ENCODE measurements at places on chromosomes 7 and 10.

- DNase-seq, result no peak
These were observed 48.2 kb downstream of the EZH2 start for GRCh38 chr7:148835854-148836253.

- no peak for DNase-seq
These were observed 35.8 kb downstream of the PDGFA start for GRCh38 chr7:483656-484355.

DNA sequence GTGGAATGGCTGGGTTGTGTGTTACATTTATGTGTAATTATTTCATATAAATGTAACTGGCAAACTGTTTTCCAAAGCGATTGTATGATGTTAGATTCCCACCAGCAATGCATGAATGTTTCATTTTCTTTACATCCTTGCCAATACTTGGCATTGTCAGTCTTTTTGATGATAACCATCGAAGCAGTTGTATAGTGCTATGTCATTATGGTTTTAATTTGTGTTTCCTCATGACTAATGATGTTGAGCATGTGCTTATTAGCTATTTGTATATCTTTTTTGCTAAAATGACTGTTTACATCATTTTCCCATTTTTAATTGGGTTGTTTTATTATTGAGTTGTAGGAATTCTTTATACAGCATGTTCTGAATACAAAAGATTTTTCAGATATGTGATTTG is 22.3 kb downstream of the AHCYL2 start:
- DNase-seq, result no peak

DNA sequence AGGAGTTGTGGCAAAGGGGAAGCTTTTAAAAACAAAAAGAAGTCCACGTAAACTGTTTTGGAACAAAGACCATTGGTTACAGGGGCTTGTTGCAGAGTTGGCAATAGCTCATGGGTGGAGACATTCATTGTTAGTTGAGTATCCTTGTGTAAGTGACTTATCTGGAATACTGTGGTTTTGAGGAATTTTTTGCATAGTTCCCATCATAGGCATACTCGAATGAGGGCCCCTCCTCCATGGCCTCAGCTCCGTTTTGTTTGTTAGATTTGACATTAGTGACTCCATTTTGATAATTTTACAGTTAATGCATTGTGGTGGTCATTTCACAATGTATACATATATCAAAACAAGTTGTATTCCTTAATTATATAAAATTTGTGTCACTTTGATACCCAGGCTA is 12.8 kb upstream of the SMKR1 start:
- DNase-seq, result no peak

DNA sequence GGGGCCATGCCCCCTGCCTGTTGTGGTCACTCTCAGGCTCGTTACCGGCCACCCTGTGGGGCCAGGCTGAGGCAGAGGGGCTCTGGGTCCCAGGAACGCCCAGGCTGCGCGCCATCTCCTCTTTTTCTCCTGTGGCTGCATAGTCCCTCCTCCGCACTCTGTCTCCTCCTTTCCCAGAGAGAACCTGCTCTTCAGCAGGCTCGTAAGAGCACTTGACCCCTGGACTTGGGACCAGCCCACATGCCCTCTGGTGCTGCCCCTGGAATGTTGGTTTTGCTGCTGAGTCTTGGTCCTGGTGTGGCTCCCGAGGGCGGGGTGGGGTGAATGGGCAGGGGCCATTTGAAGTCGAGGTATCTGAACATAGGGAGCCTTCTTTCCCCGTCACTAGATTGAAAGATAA is 6.6 kb upstream of the BHLHA15 start:
- DNase-seq, result no peak

GRCh38 chr7:107119376-107120105 is 49.3 kb upstream of the HBP1 start:
- DNase-seq, result no peak

DNA sequence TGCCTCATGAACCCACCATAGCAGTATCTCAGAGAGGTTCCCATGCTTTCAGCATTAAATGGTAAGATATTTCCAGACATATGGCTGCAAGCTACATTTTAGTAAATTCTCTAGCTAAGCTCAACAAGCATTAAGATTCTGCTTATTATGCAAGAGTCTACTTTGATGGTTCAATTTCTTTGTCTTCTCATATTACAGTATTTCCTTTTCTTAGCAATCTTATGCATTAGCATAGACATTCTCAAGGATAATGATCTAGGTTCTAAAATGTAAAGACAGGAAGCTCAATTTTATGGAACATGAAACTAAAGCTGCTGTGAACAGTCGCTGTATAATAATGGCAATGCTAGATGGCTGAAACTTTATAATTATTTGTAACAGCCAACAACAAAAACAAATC is 39.2 kb downstream of the MEOX2 start:
- no peak for DNase-seq

GRCh38 chr7:90320418-90320800 is 695 bp downstream of the FAM237B start:
- DNase-seq, result no peak

DNA sequence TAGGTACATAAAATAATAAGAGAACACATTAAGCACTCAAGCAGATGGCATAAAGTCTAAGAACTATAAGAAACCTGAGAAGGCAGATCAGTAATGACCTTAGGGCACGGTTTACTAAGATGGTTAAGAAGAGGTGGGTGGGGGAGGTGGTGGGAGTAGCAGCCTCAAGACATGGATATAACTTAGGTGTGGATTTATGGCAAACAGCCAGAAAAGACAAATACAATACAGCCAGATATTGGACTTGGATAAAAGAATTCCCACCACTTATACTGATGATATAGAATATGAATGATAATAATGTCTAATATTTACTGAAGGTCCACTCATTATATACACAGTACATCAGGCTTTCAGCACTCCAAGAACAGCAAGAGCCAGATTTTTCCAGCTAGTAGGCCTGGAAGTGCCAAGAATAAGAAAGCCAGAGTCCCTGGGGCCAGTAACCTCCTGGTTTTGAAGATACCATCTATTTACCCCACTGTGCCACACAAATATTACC is 11.9 kb downstream of the DPY19L1 start:
- DNase-seq, result no peak

All from activated T-cell treated with anti-CD3 and anti-CD28 coated beads, Interleukin-2, amount 50 U/mL, for 1 hour (primary cell).